ENCODE measurements at places on chromosomes 3 and 15.

- DNase-seq: peak; percentile 55
These were observed 105.7 kb downstream of the LRTM1 start for GRCh38 chr3:54822206-54822605.

DNA sequence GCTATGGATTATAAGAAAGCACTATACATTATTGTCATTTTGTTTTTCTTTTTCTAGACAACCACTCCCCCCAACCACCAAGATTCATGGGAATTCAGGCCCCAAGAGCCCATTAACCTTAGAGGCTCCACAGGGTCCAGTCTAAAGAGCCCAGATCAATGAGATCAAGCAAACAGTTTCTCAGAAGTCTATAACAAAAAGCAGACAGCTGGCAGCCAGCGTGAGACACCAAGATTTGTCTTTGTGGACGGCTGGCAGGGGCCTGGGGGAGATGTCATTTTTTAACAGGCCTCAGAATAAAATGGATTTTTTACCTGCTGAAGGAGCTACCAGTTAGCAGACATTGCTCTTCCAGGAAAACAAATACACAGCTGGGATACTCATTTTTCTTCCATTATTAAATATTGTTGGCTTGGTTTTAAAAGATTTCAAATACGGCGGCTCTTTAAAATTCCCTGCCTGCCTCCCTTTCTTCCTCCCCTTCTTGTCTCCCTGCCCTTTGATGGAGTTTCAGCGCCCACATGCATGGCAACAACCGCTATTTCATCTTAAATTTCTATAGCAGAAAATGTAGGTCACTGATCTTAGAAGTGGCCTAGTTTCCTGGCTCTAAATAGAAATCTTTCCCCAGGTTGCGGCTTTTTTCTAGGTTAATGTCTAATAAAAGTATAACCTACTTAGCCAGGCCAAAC, 130.6 kb downstream of the FAM174B start:
- DNase-seq: no peak

- DNase-seq: no peak
These were observed 4.5 kb upstream of the ULK3 start for GRCh38 chr15:74847432-74847831.

- no peak for DNase-seq
These were observed 110.5 kb downstream of the WDR72 start for GRCh38 chr15:53648934-53649333.

- DNase-seq: peak; percentile 68
These were observed 19.2 kb downstream of the EXOSC7 start for GRCh38 chr3:44995142-44995770.

GRCh38 chr3:112734736-112735350, 93.9 kb upstream of the CCDC80 start:
- peak; percentile 74 for DNase-seq

- no peak for DNase-seq
These were observed 60.9 kb upstream of the MAGI1 start for GRCh38 chr3:66099541-66100065.

DNA sequence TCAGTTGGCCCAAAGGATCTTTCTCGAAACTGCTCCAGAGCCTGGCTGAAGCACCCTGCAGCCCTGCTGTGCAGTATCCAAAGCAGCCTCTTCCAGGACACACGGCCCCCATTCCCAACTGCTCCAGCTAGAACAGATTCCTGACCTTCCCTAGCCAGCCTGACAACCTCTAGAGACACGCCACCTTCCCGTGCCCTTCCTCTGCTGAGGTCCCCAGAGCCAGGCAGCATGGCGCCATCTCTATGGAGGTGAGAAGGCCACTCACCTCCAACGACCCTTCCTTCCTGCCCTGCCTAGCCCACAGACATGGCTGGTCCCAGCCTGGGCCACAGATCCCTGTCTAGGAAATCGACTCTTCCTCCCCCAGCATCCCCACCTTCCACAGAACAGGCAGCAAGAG, 3.1 kb downstream of the KIF7 start:
- no peak for DNase-seq

GRCh38 chr3:106839576-106840280, 537.5 kb upstream of the CCDC54 start:
- peak; percentile 3 for DNase-seq

DNA sequence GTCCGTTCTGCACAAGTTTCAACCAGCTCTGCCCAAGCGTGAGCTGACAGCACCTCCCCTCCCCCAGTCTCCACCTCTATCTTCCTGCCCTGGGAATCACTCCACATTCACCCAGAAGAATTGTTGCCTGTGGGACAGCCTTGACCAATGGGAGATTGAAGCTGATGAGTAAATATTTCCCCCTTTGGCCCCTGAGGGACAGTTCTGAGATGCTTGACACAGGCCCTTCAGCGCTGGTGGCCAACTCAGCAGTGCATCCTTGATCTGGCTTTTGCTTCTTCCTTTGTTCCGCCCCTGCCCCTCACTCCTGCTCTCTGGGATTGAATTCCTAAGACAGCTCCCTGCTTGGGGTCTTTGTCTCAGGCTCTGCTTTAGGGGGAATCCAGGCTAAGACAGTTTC, 13.1 kb upstream of the SKIC8 start:
- no peak for DNase-seq

GRCh38 chr3:56423661-56424099, 44.6 kb downstream of the ERC2 start:
- no peak for DNase-seq

- DNase-seq: peak; percentile 21
These were observed 15.3 kb downstream of the USP3 start for GRCh38 chr15:63519548-63520178.

- no peak for DNase-seq
These were observed 210.4 kb upstream of the NDN start for GRCh38 chr15:23897531-23897930.

DNA sequence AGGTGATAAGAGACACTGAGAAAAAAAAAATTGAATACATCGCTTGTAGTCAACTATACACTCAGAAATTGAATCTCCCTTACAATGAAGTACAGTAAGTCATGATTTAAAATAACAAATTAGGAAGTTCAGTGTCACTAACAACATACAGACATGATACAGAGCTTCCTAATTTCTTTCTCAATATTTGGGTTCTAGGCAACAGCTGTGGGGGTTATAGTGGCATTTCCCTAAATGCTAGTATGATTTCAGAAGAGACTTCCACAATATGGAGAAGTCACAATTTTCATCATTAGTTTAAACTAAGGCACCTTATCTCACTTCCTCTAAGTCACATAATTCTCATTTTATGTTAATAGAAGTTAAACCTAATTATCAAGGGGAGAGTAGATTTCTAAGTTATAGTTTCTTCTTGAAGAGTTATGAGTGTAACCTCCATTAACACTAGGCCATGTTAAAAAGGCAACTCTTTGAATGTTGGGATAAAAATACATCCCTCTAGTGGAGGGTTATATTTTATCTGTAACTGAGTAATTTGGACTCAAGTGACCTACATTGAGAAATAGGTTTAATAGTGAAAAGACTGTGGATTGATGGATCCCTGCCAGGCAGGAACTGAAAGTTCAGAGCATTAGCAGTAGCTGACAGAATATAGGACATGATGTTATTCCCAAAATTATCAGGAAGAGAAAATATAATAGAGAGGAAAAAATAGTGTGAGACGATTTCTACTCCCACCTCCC, 286.0 kb upstream of the SUCLG2 start:
- peak; percentile 0 for DNase-seq

DNA sequence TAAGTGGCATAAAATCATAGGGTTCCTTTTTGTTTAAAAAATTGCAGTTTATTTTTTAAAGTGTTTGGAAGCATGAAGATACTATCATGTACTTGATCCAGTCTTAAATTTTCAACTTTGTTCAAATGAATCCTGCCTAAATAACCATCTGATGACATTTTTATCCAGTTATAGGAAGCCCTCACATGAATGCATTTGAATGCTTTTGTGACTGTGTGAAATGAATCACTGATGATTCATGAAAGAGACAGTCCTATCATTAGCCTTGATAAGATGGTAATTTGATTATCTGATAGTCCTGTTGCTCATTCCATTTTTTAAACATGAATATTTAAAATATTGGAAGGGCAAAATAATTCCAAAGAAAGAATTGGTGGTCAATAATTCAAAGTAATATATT, 401.9 kb upstream of the ROBO2 start:
- DNase-seq: peak; percentile 5

DNA sequence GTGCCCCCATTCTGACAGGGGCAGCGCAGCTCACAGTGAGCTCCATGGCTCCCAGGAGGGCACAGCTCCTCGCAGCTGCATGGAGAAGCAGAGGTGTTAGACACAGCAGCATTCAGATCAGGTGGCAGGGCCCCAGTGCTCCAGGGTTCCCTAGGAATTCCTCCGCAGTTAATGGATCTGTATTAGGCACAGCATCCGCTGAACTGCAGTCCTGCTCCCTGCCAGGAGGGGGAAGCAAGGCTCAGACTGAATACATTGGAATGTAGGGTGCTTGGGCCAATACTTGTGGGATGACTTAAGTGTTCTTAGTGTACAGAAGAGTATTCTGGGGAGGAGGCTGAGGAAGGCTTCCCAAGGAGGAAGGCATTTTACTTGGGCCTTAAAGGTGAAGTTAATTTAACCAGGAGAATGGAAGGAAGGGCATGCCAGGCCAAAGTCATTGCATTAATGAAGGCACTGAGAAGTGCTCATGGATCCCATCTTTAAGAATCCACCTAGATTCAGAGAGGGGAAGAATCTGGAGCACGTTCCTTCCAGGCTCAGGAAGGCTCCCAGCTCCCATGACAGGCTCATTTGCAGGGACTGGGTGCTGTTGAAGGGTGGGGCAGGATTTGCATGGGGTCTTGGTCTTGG, 111.6 kb downstream of the RAB11A start:
- DNase-seq: peak; percentile 81

DNA sequence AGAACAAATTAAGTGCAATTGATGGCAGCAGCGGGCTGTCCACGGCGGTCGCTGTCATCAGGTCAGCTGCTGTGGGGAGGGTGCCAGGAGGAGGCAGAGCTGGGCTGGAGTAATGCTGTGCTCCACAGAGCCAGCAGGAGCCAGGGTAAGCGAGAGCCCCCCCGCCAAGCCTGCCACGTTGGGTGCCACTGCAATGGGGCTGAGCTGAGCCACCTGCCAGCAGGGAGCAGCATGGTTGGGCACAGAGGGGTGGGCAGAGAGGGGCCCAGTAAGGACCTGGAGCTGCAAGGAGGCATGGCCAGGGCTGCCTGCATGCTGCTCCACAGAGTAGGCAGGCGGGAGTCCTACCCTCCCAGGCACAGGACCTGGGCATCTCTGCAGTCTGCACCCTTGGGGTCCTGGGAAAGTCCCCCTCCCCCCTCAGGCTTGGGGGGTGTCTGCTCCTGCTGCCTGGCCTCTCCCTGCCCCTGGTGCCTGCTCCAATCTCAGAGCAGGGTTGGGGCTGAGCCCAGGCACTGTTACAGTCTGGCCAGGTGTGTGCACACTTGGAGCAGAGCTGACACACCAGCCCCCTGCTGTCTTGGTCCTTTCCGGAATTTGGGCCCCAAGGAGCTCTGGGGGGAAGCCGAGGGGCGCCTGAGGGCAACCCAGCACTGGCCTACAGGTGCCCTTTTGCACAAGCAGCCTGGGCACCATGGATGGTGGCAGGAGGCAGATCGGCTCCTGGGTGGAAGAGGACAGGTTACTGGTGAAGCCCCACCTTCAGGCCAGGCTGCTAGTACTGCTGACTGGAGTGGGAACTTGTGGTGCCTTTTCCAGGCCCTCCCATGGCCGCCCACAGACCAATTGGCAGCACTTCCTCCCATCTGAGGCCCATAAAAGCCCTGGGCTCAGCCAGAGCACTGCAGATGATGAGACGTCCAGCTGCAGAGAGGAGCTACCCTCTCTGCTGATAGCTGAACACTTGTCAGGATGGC, 8.5 kb upstream of the PIAS1 start:
- DNase-seq: no peak

- DNase-seq: peak; percentile 33
These were observed 1.4 kb upstream of the MAGEL2 start for GRCh38 chr15:23648920-23649515.

DNA sequence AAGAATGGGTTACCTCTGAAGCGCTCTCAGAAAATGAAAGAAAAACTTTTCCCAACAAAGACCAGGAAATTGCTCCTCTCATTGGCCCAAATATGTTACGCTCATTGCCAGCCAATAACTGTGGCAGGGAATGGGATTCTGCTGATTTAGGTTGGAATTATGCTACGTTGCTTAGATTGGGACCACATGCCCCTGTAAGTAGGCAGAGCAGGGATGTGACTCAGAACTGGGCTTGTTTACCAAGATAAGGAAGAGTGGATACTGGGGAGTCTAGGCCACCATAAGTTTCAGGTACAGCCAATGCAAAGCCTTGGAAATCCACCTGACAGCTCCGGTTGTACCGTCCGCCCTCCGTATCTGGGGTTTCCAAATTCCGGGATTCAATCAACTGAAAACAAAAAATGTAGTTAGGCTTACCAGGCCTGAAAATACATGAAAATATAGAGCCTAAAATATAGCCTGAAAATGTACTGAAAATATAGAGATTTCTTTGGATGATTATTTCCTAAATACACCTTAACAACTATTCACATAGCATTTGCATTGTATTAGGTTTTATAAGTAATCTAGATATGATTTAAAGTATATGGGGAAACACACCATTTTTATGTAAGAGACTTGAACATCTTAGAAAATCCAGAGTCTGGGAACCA, 1.5 kb upstream of the TCF12 start:
- peak; percentile 16 for DNase-seq

DNA sequence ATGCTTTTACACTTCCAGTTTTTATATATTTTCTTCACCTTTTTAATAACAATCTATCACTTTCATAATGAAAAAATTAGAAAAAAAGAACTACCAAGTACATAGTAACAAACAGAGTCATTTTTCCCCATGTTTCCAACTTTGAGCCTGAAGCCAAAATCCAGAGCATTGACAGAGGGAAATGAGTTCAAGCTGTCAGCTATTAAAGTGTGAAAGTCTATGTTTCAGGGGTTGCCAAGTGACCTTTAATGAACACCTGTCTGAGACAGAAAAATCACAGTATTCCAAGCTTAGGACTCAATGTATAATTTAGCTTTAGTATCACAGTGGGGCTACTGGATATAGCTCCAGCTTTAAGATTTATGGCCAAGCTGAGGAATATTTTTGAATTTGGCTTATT, 128.3 kb upstream of the GADL1 start:
- DNase-seq: no peak

DNA sequence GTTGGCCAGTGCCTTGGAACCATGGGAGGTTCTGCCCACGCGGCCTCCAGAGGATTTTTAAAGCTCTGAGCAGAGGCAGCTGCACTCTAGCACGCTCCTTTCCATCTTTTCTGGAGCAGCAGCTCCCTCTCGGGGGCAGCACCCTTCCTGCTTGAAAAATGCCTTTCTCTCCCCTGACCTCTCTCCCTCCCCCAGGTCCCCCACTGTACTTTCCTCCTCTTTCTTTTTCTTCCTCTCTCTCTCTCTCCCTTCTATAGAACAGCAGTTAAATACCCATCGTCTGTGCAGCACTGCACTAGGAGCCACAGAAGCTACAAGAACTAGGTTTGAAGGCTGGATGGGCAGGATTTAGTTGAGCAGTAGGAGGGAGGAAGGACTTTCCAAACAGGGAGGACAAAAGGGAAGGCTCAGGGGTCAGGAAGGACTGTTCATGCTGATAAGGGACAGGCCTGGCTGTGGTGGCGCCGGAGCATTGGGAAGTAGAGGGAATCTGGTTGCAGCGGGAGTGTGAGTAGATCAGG, 4.4 kb downstream of the ALPK3 start:
- no peak for DNase-seq

GRCh38 chr3:186247821-186248814, 113.9 kb downstream of the DGKG start:
- no peak for DNase-seq

GRCh38 chr15:78944669-78945407, at the start of gene CTSH:
Gene CTSH (minus strand): TSS chr15:78945046. CDS start chr15:78944981, 65 bp downstream.
- DNase-seq: peak; percentile 52

Measured in GM23248 (cell line).